ENCODE measurements at places on chromosomes 7 and 10. TPM values are rescaled to one million over a fixed set of nuclear protein-coding genes. Genes with fewer than 3 reads are reported as not detected.

The NOBOX gene
- not detected for total RNA-seq

The CTBP2 gene
- 1.8 TPM for total RNA-seq

DNA sequence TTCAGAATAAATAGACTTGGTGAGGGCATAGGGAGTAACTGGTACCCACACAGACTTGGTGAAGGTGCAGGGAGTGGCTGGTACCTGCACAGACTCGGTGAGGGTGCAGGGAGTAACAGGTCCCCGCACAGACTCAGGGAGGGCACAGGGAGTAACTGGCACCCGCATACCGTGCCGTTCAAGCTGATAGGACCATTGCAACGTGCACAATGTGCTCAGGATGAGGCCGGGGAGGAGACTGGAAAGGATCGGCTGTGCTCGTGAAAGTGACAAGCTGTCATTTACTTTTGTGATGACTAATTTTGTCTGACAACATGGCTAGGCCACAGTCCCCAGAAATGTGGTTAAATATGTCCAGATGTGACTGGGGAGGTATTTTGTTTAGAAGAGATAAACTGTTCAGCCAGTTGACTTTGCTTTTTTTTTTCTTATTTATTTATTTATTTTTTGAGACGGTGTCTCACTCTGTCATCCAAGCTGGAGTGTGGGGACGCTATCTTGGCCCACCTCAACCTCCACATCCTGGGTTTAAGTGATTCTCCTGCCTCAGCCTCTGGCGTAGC is 76.2 kb upstream of the NMT2 start:
- H3K4me1 ChIP-seq, result no peaks in the 10 kb centered on the region
- DNase-seq, result no peak
- no peak overlapping the region for H3K27ac ChIP-seq
- no peaks in the 10 kb centered on the region for H3K27me3 ChIP-seq
- H3K4me3 ChIP-seq, result no peak overlapping the region
- no peaks in the 10 kb centered on the region for H3K36me3 ChIP-seq

DNA sequence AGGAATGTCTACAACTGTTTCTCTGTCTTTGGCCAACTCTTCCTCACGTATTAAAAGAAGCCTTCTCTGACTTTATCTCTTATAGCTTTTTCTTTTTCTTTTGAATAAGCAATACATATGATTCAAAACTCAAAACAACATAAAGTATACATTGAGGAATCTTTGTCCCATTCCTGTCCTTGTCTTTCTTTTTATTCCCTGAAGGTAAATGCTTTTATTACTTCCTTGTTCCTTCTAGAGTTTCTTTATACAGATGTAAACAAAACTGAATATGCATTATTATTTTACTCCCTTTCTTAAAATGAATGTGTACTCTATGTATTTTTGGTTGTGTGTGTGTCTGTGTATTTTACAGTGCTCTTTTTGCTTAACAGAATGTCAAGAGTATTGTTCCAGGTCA is 170.1 kb downstream of the CHN2 start:
- no peaks in the 10 kb centered on the region for H3K27me3 ChIP-seq
- no peaks in the 10 kb centered on the region for H3K4me1 ChIP-seq
- no peak overlapping the region for H3K27ac ChIP-seq

GRCh38 chr10:86535132-86535882 is 13.7 kb upstream of the WAPL start:
- H3K27me3 ChIP-seq, result no peaks in the 10 kb centered on the region
- H3K4me1 ChIP-seq, result peaks cover 18% of the 10 kb centered on the region
- peak; percentile 24 for DNase-seq
- no peak overlapping the region for H3K4me3 ChIP-seq
- no peak overlapping the region for H3K27ac ChIP-seq

DNA sequence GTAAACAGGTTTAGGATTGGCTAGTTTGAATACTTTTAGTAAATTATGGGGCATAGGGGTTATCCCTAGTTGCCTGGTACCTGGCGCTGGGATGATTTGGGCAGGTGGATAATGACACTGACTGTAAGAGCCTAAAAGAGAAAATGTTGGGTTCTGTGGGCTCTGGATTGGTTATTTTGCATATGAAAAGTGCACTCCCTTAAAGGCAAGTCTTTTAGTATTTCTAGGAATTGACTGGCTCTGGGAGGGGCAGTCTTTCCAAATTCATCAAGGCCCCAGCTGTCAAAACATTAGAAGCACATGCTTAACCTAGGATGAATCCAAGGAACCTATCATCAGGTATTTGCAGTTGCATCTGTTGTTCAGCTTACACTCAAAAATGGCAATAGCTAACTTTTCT is 454.6 kb upstream of the SORCS1 start:
- H3K4me3 ChIP-seq, result no peak overlapping the region
- DNase-seq, result no peak

- no peaks in the 10 kb centered on the region for H3K36me3 ChIP-seq
- no peak for DNase-seq
- H3K4me3 ChIP-seq, result no peak overlapping the region
- H3K27ac ChIP-seq, result no peak overlapping the region
- no peaks in the 10 kb centered on the region for H3K4me1 ChIP-seq
- no peaks in the 10 kb centered on the region for H3K27me3 ChIP-seq
Observed at GRCh38 chr7:34438436-34438835, 219.6 kb upstream of the NPSR1 start.

GRCh38 chr7:4809666-4810065 is 34.2 kb downstream of the AP5Z1 start:
- no peaks in the 10 kb centered on the region for H3K36me3 ChIP-seq
- no peak overlapping the region for H3K27ac ChIP-seq
- H3K27me3 ChIP-seq, result no peaks in the 10 kb centered on the region
- no peak for DNase-seq

GRCh38 chr10:108545921-108546320 is 1377.4 kb downstream of the XPNPEP1 start:
- no peak overlapping the region for H3K27ac ChIP-seq
- no peak for DNase-seq
- no peaks in the 10 kb centered on the region for H3K36me3 ChIP-seq
- H3K4me1 ChIP-seq, result no peaks in the 10 kb centered on the region
- no peak overlapping the region for H3K4me3 ChIP-seq

GRCh38 chr10:126090911-126091728 is 194.8 kb downstream of the FANK1 start:
- no peak overlapping the region for H3K27ac ChIP-seq
- H3K4me3 ChIP-seq, result no peak overlapping the region
- DNase-seq, result no peak
- no peaks in the 10 kb centered on the region for H3K36me3 ChIP-seq
- H3K27me3 ChIP-seq, result no peaks in the 10 kb centered on the region

GRCh38 chr7:66657798-66658197 is 29.1 kb downstream of the KCTD7 start:
- no peaks in the 10 kb centered on the region for H3K36me3 ChIP-seq
- no peak overlapping the region for H3K27ac ChIP-seq
- H3K27me3 ChIP-seq, result no peaks in the 10 kb centered on the region
- no peak overlapping the region for H3K4me3 ChIP-seq
- H3K4me1 ChIP-seq, result peaks cover 6% of the 10 kb centered on the region

DNA sequence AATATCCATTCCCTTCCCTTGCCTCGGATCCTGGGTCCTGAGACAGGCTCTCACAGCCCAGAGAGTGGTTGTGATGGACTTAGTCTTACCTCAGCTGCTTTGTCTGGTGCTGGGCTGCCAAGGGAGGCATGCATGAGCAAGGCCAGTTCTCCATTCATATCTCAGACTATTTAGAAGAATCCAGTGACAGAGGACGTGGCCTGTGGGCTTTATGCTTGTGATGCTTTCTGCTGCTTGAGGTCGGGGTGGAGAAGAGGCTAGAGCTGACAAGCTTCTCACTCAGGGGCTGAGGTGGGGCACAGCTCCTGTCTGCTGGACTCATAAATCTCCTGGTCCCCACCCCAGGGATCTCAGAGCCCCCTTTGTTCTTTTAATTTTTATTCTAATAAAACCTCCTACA is 66.8 kb downstream of the DNAJC12 start:
- no peak overlapping the region for H3K4me3 ChIP-seq
- DNase-seq, result no peak
- no peaks in the 10 kb centered on the region for H3K36me3 ChIP-seq
- no peaks in the 10 kb centered on the region for H3K4me1 ChIP-seq
- H3K27ac ChIP-seq, result no peak overlapping the region

All from CD8-positive, alpha-beta memory T cell (primary cell).